Neural crest cell (in vitro differentiated cells): ENCODE measurements at places on chromosomes 6 and 20.

- no peak for DNase-seq
Measured at GRCh38 chr6:142855893-142856623, 88.9 kb downstream of the HIVEP2 start.

GRCh38 chr6:44342489-44342888 lies at the start of gene SPATS1:
TSS of gene SPATS1 (plus strand) at chr6:44342650. CDS start at chr6:44343096, 446 bp downstream.
- DNase-seq, result no peak

GRCh38 chr6:144769142-144769541 lies 484.0 kb downstream of the UTRN start:
- no peak for DNase-seq

- no peak for DNase-seq
Measured at GRCh38 chr6:134631398-134631924, 313.5 kb upstream of the SGK1 start.

DNA sequence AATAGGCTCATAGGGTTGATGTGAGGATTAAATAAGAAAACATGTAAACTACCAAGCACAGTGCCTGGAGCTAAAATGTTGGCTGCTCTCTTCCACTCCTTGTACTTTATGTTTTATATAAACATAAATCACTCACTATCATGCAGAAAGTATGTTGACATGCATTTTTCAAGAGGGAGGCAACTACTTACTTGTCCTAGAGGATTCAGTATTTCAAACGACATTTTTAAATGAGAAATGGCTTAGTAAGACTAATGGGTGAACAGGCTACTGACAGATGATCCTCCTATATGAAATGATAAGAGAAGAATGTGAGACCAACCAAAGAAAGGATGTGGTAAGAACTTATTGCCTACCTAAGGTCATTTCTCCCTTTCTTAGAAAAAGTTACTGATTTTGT lies 21.0 kb downstream of the LATS1 start:
- DNase-seq, result no peak

GRCh38 chr20:3311623-3312022 lies 72.6 kb upstream of the SLC4A11 start:
- DNase-seq, result no peak

GRCh38 chr6:82492134-82492533 lies 128.5 kb downstream of the TPBG start:
- no peak for DNase-seq

DNA sequence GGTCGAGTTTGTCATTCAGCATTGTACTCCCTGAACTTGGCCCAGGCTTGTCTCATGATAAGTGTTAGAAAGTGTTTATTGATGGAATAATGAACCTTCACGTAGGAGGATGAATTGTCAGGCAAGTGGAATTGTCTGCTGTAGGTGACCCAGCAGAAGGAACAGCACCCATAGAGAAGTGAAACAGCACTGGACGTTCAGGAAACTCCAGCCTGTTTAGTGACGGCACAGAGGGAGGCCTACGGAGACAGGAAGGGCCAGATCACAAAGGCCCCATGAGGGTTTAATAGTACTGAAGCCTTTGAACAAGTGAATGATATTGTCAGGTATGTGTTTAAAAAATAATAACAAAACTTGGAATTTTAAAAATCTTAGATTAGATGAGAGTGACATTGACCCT lies 2.9 kb downstream of the STX11 start:
- no peak for DNase-seq

DNA sequence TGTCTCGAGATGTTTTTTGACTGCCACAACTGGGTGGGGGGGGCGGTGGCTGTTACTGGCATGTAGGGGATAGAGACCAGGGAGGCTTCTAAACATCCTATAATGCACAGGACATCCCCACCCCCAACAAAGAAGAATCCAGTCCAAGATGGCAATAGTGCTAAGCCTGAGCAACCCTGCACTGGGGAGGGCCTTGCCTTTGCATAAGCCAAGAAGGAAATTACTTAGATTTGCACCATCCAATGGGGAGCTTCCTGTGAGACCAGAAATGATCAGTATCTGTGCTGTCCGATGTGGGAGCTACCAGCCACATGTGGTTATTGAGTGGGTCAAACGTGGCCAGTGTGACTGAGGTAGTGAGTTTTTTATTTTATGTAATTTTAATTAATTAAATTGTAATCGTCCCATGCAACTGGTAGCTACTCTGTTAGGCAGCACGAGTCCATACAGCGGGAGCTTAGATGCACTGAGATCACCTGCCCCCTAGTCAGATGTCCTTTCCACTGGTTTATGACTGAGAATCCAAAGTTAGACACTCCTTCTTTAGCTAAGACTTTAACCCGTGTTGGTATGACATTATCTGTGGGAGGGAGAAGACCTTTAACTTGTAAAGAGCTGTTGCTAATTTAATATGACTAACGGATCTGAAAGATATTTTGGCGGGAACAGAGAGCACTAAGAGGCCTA lies 97.4 kb upstream of the NEDD9 start:
- no peak for DNase-seq

DNA sequence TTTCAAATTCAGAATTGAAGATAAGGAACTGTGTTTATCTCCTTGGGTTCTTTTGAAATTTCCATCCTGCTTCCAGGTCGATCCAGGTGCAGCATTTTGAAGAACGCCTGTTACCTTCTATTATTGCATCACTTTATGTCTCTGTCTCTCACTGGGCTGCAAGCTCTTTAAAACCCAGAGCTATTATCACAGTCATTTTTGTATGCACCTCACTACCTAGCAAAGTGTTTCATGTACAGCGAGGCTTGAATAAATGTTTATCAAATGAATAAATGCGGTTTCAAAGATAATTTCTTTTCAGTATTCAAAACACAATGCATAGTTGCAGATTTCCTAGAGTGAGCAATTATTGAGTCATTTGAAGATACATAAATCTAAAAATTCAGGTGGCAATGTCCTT lies 34.2 kb downstream of the GFOD1 start:
- DNase-seq, result no peak
